ENCODE measurements at places on chromosomes 5 and 9.

DNA sequence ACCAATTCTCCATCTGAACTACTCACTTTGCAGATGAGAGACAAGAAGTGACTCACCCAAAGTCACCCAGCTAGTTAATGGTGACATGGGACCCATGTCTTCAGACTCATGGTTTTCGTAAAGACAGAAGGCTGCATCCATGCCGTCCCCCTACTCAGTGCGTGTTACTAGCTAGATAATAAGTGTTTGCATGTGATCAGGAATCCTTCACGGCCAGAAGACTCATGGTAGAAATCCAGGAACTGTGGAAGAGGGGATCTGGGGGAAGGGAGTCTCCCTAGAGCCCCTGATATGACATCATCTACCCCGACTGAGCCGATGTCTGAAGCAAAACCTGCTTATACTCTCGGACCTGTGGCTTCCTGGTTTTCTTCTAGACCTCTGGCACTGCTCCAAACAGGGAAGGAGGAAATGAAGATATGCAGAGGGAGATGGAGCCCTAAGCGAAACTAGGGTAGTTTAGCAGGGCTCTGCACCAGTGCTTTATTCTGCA is 3.3 kb downstream of the RNF183 start:
- peak; percentile 69 for DNase-seq

DNA sequence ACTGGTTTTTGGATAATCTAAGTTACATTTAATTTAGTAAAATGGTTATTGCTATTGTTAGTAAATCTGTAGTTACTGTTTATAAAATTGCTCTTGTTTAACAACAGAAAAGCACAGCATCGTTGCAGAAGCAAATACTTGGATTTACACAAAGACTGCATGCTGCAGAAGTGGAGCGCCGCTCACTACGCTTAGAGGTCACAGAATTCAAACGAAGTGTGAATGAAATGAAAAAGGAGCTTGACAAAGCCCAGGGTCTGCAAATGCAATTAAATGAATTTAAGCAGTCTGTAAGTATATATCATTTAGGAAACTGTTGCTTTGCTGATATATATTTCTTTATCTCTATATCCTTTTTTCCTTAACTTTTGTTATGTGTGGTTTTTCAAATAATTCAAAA is 226.0 kb downstream of the CCDC171 start:
- DNase-seq: no peak

GRCh38 chr5:118397236-118397635 is 591.1 kb downstream of the DTWD2 start:
- no peak for DNase-seq

DNA sequence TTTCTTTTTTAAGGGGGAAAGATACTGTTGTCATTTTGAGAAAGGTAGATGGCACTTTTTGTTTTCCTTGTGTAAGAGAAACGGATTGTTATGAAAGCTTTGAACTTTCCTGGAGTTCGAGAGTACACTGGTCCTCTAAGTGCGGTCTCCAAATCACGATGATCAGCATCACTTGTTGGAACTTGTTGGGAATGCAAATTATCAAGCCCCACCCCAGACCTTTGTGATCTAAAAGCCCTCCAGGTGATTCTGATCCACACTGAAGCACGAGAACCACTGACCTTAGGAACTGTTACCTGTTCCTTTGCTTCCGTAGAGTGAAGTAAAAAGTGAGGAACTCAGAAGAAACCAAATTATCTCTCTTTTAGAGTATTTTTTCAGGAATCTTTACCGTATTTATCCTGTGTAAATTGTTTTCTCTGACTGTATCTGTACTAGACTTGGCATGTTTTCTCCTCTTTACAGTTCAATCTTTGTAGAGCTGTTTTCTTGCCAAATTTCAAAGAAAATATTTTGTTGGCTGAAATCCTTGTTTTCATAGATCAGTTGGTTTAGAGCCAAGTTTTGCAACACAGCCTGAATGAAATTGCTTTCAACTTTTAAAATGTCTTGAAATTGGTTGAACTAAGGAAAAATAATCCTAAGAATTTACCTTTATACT is 4.0 kb downstream of the MAT2B start:
- DNase-seq: no peak

- no peak for DNase-seq
Measured at GRCh38 chr5:100775533-100775855, 127.6 kb downstream of the ST8SIA4 start.

DNA sequence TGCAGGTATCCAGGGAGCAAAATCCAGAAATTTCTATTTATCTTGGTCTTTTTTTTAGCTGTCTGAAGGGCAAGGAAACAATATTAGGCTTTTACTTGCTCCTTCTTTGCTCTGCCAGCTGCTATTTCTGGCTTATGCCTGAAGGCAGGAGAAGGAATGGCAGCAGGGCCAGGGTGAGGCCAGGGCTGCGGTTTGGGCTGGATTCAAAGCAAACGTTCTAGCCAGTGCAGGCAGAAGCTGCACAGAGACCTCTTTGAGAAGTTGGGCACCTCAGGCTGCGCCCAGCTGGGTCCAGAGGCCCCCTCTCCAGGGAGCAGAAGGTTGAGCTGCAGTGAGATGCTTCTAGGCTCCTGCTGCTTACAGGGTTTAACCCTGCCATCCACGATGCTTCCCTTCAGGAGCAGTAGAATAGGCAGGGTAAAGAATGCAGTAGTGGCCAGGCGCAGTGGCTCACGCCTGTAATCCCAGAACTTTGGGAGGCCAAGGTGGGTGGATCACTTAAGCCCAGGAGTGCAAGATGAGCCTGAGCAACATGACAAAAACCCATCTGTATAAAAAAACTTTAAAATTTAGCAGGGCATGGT is 201.2 kb downstream of the ADCY2 start:
- no peak for DNase-seq

GRCh38 chr5:35854248-35854647 is 2.4 kb upstream of the IL7R start:
- DNase-seq: no peak

GRCh38 chr9:98084396-98084795 is 27.9 kb downstream of the NANS start:
- no peak for DNase-seq

DNA sequence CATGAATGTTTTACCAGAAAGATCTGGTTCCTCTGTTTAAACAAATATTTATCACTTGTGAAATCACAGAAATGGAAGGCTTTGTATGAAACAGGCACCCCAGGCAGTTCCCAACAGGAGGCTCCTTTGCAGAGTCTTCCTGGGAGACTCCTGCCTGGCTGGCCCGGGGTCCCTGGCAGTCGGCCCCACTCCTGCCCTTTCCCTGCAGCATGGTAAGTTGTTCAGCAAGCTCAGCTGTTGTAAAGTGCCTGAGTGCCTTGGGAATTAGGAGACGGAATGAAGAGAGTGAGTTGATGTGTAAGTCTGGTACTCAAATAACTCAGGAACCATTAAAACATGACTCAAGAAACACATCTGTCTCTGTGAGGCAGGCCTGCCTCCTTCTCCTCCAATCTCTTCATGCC is 17.5 kb upstream of the LHFPL2 start:
- no peak for DNase-seq

DNA sequence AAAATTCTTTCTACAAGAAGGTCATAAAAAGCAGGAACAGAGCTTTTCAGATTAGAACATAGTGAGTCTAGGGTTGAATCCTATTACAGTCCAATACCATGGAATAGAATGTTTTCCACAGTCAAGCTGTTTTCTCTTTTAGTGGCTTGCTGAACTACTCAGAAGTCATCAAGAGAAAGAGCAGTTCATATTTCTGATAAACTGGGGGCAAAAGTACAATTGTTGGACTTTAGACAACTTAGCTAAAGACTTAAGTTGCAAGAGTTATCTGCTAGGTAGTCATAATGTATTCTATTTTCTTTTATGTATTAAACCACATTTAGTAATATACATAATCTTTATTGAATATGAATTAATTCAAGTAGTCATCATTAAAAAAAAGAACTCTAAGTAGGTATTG is 233.1 kb upstream of the GRIA1 start:
- no peak for DNase-seq
